A549 treated with Hydrocortisone at 1 μM for 4 hours (cell line): ENCODE measurements at places on chromosomes 5 and 9. TPM values are rescaled to one million over a fixed set of nuclear protein-coding genes. Genes with fewer than 3 reads are reported as not detected.

Gene C5orf52
- not detected in 5 replicates for total RNA-seq

Gene SMIM33
- total RNA-seq, result not detected in 5 replicates

Gene PFN3
- not detected in 5 replicates for total RNA-seq

Gene SVEP1
- total RNA-seq, result 1.6 to 2.0 TPM (median 1.7 TPM) in 5 replicates

Gene WDR31
- total RNA-seq, result 0.90 to 1.5 TPM (median 1.1 TPM) in 5 replicates

Gene CBY3
- total RNA-seq, result not detected in 5 replicates

Gene ADAMTSL2
- not detected in 5 replicates for total RNA-seq

Gene CDC14B
- total RNA-seq, result 11.4 to 17.4 TPM (median 13.7 TPM) in 5 replicates

Gene FBP2
- total RNA-seq, result 0.06 TPM in 1 of 5 replicates, not detected in the others

Gene SLC45A2
- not detected in 5 replicates for total RNA-seq

Gene SPATA31D3
- total RNA-seq, result not detected in 5 replicates

Gene TAF1L
- total RNA-seq, result 0.01 TPM in 1 of 5 replicates, not detected in the others

Gene CAMK2A
- total RNA-seq, result 0.59 to 0.90 TPM (median 0.80 TPM) in 5 replicates

Gene CAVIN4
- total RNA-seq, result 0.29 to 0.53 TPM (median 0.46 TPM) in 5 replicates

Gene UNC13B
- 9.6 to 13.1 TPM (median 10.8 TPM) in 5 replicates for total RNA-seq

Gene FAM169A
- 3.6 to 8.2 TPM (median 6.8 TPM) in 5 replicates for total RNA-seq

Gene BAAT
- 0.24 to 0.49 TPM (median 0.34 TPM) in 5 replicates for total RNA-seq

Gene PCDHGA8
- total RNA-seq, result 0.02 to 0.05 TPM (median 0.05 TPM) in 3 of 5 replicates, not detected in the others

Gene PRSS3
- 8.3 to 12.4 TPM (median 11.0 TPM) in 5 replicates for total RNA-seq

Gene NR5A1
- 0.05 to 0.10 TPM (median 0.07 TPM) in 4 of 5 replicates, not detected in the other for total RNA-seq

Gene FOXD1
- total RNA-seq, result 12.8 to 18.0 TPM (median 17.0 TPM) in 5 replicates
